ENCODE measurements at places on chromosomes 2 and 18.

- no peak for DNase-seq
Observed at GRCh38 chr18:10059610-10060468, 146.0 kb downstream of the VAPA start.

DNA sequence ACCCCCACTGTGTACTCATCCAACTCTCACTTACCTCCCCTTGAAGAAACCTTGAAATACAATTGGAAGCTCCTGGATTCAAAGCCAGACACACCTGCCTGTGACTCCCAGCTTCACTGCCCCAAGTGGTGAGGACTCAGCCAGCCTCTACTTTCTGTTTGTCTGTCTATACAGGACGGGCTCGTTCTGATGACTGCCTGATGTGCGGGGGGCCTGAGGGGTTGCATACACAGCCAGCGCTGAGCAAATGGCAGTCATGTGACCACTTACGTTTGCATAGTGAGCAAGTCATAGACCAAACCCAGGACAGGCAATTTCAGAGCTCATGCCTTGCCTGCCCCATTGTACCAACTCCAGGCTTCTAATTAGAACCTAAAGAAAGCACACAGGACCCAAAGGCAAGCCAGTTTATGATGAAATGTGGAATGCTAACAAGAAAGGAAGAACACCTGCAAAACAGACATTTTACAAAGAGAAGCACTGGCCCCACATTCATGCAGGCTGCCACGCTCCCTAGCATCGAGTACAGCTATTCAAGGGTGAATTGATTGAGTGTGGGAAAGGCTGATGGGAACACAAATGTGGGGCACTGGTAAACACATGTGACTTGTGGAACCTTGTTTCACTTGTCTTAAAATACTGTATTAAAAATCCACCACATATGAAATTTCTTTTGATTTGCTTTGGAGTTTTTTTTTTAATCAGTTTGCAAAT, 137.8 kb downstream of the LNPK start:
- no peak for DNase-seq

DNA sequence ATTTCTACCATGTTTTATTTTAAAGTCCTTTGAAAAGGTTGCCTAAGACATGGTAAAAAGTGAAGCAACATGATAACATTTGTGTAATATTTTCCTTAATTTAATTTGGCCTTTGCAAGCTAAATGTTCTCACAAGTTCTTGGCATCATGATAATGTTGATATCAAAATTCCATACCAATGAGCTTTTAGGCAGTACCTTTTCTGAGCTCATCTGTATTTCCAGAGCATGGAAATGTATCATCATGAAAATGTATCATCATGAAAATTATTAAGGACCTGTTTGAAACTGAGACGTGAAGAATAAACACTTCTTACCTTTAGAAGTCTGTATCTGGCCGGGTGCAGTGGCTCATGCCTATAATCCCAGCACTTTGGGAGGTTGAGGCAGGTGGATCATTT, 73.8 kb downstream of the VWC2L start:
- DNase-seq: no peak

DNA sequence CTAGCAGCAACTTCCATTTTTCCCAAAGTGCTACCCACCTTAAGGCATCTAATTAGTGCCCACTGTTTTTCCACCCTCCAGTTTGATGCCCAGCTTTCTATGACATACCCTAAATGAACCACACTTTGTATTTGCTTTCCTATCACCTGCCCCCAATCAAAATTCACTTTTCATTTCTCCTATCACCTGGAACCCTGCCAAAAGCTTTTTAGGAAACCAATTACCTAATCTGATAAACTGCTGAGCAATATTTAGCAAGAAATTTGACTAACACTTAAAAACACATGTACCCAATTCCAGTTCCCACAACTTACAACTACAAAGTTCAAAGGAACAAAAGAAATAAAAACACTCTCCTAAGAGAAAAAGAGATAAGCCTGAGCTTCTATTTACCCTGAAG, 71.7 kb downstream of the IKZF2 start:
- DNase-seq: no peak

GRCh38 chr2:96877631-96878092, 7.8 kb upstream of the SEMA4C start:
- DNase-seq: no peak

DNA sequence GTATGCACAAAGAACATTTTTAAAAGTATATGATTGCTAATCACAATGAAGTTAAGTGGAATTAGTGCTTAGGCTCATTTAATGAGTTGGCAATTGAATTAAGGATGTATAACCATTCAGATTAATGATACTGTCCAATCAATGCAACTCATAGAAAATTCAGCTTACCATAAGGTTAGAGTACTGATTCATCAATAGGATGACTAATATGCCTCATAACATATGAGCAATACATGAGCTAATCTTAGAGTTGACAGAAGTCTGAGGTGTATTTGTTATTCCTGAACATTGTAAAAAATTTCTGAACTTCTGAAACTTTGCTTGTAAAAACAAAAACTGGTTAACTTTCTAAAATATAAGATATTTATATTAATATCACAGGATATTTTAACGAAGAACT, 118.3 kb upstream of the NETO1 start:
- DNase-seq: no peak

- no peak for DNase-seq
Observed at GRCh38 chr2:206978746-206979145, 39.4 kb downstream of the CPO start.

GRCh38 chr2:15354596-15355366, 206.4 kb downstream of the NBAS start:
- DNase-seq: no peak

GRCh38 chr2:128637481-128638155, 318.9 kb upstream of the HS6ST1 start:
- no peak for DNase-seq

GRCh38 chr18:11108947-11109346, 40.4 kb downstream of the PIEZO2 start:
- no peak for DNase-seq

- no peak for DNase-seq
Observed at GRCh38 chr18:36636237-36636817, 192.5 kb downstream of the TPGS2 start.

DNA sequence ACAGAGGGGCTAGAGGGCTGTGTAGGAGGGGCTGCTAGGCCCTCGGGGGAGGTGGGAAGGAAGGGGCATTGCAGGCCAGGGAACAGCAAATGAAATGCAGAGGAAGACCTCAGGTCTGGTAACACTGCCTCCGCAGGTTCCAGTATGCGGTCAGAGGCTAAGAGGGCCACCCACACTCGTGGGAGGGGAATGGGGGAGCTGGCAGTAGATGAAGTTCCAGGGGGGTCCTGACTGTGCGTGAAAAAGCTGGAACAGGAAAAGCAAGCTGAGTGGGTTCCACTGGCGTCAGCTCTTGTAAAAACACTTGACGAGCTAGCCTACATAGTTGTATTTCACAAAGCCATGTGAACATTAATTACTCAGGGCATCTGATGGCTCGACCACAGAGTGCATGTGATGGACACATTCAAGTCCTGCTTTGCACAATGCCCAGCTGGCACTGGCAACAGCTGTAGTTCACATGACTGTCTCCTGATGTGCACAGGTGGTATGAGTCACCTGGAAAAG, 29.0 kb upstream of the PTPN4 start:
- DNase-seq: no peak

GRCh38 chr2:197242719-197243118, 67.9 kb downstream of the ANKRD44 start:
- DNase-seq: no peak

- no peak for DNase-seq
Observed at GRCh38 chr2:86001326-86001725, 104.4 kb downstream of the POLR1A start.

GRCh38 chr2:187549951-187550555, 4.2 kb downstream of the TFPI start:
- no peak for DNase-seq

- no peak for DNase-seq
Observed at GRCh38 chr2:234091432-234091879, 41.0 kb downstream of the SPP2 start.

- no peak for DNase-seq
Observed at GRCh38 chr2:43725711-43726246, 48.1 kb upstream of the DYNC2LI1 start.

DNA sequence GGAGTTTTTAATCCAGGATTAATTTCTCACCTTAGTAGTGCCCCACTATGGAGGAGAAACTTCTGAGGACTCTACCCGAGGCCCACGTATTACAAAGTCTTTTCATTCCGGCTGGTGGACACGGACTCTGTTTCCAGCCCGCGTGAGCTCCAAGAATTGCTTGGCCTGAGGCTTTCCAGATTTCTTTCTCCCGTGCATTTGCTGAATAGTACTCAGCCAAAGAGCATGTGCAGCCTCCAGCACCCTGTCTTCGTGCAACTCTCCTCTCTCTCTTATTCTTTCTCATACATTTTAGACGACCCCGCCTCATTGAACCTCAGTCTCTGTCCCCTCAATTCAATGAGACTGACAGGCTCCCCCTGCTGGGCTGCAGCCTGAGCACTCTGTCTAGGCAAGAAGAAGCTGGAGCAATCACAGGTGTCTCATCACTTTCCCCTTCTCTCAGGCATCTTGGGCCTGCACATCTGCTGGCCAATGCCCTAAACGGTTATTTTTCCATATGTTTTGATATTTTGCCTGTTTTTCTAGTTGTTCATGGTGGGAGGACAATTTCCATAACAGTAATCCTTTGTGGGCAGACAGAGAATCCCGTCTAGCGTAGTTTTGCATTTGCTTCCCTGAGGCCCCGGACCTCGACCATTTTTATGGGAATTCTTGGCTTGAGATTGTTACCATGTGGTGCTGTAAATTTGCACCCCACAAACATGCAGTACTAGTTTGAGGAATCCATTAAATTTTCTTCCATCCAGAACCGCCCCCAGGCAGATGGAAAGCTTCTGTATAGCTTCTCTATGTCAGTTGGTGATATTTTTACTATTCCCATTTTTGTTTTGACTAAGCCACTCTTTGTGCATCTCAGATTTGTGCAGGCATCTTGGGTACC, 50.1 kb upstream of the LPIN2 start:
- DNase-seq: peak; percentile 87

GRCh38 chr18:46877329-46877987, 39.8 kb downstream of the PIAS2 start:
- no peak for DNase-seq

GRCh38 chr18:75054046-75054445, 154.9 kb downstream of the PTGR3 start:
- DNase-seq: no peak
